ENCODE measurements at places on chromosomes 2 and 18.

DNA sequence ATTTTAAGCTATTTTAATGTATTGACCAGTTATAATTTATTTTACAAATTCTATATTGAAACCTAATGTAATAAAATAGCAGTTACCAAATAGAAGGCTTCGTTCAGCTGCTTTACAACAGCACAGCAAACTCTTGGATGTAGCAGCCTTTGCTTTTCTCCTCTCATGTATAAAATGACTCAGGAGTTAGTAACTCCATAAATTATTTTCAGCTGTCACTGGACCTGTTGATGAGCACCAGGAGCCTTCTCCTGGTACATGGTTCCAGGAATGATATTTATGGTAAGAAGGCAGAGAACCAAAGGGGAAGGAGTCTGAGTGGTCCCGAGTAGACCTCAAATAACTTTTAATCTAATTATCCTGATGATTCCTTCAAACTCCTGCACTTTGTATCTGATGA lies 256.4 kb upstream of the NETO1 start:
- DNase-seq: no peak

DNA sequence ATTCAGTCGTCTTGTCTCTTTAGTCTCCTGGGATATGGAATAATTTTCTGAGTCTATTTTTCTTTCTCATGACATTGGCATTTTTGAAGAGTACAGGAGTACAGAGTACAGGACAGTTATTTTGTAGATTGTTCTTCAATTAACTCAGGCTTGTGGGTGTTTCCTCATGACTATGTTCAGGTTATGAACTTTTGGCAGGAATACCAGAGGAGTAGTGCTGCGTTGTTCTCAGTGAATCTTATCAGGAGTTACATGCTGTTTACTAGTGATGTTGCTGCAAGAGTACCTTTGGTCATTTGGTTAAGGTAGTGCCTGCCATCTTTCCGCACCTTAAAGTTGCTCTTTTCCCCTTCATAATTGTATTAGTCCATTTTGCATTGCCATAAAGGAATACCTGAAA lies 41.3 kb upstream of the AGFG1 start:
- DNase-seq: no peak

DNA sequence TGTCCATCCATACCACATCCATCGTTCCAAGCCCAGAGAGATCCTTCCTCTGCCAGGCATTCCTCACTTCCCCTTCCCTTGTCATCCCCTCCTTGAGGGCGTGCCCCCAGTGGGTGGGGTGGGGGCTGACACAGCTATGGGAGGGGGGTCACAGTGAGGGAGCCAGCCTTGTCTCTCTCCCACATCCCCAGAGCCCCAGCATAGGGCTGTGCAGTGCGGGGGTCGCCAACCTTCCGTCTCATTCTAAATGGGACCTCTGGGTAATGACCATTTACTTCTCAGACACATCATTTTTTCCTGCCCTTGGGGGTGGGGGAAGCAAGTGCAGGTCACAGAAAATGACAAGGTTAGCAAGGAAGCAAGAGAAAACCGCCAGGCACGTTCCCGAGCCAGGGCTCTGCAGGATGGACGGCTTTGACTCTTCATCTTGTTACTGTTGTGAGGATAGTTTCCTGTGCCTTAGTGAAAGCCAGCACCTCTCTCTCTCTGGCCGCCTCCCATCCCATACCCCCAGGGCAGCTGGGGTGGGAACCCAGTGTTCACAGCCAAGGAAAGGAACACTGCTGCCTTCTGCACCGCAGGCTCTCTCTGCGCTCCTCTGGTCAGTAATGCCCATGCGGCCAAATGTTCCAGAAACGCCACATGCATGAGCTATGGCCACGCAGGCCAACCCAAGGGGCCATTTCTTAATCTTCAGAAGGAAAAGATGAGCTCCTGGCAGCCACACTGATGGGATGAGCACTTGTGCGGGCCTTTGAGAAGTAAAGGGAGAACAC lies 22.7 kb upstream of the OTOS start:
- DNase-seq: no peak

DNA sequence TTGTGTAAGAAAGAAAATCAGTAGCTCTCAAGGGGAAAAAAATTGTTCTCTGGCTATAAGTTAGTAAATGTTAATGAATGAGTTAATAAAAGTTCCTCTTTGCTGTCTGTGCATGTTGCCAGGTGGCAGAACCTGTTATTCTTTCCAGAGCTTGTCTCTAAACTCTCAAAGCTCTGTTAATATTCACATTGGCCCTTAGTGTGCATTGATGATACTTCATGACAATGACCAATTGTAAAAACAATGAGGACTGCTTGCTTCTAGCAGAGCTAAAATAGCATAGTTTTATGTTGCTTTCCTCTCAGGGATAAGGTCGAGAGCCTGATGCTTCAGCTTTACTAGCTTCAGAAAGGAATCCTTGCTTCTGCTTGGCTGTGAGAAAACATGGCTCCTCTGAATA lies 91.5 kb downstream of the RAD51AP2 start:
- no peak for DNase-seq

Measured in stimulated activated CD4-positive, alpha-beta T cell treated with anti-CD3 and anti-CD28 coated beads, Interleukin-15, amount 100 ng/mL, for 24 hours (primary cell).